HuH-7 (cell line): ENCODE measurements at places on chromosomes 7 and 10.

DNA sequence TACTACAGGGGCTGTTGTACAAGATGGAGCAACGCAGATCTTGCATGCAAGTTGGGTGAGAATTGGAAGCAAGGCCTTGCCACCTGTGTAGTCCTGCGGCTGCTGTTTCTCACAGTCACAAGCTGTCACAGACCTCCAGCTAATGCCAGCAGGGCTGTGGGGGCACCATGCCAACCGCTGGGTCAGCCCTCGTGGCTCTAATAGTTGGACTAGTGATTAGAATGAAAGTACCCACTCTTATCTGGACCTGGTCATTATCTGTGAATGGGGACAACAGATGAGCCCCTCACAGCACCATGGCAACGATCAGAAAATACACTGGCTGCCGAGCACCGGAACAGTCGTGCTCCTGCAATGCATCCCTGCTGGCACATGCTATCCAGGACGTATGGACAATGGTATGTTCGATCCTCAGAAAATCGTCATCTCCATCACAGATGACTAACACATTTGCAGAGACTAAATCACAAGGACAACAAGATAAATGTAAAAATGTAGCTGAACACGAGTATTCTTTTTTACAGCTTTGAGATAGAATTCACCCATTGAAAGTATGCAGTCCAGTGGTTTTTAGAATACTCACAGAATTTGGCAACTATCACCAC is 80.4 kb upstream of the CALN1 start:
- no peak for DNase-seq

- DNase-seq: peak; percentile 28
Observed at GRCh38 chr10:76324283-76324682, 892.9 kb downstream of the LRMDA start.

DNA sequence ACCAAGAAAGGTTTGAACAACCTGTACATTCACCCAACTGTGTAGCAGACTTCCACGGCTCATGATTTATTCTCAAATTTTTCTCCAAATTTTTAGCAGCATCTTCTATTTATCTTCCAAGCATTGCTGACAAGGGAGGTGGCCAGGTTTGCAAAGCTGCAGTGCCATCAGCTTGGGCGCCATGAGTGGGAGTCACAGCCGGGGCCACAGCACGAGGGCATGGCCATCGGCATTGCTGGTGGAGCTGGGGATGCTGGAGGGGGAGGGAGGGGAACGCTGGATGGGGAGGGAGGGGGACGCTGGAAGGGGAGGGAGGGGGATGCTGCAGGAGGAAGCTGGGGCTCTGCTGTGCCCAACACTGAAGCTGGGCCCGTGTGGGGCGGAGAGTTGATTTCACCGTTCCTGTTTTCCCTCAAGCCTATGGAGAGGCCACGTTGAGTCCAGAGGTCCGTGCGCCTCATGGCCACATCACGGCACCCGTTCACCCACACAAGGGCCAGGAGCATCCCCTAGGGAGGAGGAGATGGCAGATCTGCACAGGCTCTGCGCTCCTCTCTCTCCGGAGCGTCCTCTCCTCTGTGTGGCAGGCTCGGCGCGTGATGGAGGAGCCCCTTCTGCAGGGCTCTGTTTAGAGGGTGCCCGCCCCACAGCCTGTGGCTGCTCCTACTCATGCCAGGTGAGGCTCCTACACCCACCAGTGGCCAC is 520.2 kb downstream of the DNAJB6 start:
- no peak for DNase-seq

DNA sequence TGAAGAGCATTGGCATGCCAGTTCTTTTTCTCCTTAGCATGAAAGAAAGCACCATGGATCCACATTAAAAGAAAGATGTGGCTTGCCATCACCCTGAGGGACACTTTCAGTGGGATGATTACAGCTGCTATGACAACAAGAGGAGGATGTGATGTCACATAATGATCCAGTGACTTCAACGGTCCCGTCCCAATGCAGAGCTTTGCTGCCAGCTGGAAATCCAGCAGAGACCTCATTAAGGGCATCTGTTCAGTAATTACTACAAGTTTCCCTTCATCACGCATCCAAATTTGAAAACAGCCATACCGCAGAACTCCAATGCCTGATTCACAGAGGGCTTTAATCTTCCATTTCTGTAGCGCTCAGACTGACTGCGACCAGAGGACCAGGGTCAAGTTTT is 206.6 kb downstream of the LSM5 start:
- DNase-seq: no peak

DNA sequence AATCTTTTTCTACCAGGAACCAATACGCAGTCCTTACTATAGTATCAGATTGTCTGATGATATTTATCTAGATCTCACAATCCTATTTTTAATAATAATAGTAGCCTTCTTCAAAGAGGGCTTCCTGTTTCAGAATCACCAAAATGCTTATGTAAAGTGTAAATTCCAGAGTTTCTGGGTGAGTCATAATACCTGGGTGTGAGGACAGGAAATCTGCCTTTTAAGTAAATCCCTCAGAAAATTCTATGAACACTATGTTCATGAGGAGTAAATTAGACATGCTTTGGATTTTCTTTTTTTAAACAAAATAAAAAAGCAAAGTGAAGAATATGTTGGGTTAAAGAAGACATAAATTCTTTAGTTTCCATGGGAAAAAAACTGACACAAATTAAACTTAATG is 20.5 kb downstream of the DKK1 start:
- DNase-seq: no peak

DNA sequence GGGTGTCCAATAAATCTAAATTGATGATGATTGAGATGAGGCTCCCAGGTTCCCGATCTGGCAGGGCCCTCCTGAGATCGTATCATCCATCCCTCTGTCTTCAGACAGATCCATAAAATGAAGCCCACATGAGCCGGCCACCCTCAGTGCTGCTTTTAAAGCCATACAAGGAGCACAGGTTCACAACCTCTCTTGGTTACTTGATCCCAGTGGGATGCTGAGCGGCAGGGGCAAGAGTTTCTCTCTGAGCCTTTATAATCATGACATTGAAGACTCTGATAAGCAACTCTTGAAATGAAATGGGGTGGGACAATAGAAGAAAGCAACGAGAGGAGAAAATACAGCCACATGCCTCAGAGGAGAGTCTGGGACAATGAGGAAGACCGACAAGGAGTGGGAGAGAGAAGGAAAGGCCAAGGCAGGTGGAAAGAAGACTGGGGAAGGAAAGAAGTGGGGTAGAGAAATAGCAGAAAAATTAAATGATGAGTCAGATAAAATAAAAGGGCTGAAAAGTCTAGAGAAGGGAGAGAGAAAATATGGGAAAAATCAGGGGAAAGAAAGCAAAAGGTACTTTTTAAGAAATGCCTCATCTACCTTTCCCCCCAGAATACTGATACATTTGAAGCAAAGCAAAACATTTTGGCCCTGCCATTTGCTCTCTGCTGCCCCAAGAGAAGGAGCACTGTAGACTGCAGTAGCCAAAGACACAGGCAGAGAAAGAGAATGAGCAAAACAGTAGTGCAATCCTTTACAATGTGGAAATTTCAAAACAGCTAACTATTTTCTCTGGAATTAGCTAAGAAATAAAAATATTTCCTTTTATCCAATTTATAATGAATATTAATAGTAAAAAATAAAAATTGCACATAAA is 14.6 kb downstream of the GBX1 start:
- no peak for DNase-seq

DNA sequence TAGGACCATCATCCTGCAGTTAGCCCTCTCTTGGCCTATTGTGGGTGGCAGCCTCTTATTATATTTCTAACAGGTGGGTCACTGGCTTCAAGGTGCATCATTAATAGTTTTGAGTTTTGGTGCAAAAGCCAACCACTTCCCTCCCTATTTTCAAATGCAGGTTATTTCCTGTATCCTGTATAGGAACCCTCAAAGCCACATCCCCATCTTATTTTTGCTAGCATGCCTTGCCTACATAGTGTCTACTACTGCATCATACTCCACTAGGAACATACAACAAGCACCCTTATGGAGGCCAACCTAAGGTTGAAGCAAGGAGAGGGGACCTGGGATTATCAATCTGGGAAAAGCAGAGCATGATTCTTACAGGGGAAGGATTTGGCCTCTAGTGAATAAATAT is 264.4 kb downstream of the BBS9 start:
- DNase-seq: no peak

- DNase-seq: no peak
Observed at GRCh38 chr10:113619401-113619800, 44.4 kb downstream of the NRAP start.

DNA sequence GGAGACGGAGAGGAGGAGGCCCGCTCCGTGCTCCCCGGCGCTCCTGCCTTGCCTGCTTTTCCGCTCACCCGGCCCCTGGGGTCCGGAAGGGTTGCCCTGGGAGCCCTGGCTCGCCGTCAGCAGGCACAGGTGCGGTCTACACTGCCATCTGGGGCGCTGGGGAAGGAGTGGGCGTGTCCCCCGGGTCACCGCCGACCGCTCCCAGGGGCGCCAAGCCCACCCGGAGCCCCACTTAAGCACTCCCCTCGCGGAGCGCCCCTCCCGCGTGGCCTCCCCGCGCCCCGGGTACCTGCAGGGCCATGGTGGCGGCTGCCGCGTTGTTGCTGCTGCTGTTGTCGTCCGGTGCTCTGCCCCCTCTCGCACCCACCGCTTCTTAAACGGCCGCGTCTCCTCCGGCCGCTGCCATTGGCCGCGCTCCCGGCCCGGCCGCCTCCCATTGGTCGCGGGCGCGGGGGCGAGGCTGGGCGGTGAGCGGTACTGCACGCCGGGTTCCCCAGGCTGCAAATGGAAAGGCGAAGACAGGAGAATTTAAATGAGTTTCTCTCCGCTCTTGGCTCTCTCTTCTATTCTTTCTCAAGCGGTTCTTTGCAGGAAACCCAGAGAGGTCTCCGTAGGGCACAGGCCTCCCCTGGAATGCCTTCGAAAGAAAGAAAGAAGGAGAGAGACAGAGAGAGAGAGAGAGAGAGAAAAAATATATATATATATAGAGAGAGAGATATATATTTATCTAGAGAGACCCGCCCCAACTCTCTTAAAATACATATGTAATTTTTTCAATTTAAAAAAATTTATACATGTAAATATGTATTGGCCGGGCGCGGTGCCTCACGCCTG is at the start of gene ACBD7:
Gene ACBD7 (minus strand): TSS at position 349 of the 834 bp plus-strand sequence. CDS start 48 bp downstream, at position 301.
- peak; percentile 96 for DNase-seq

- no peak for DNase-seq
Observed at GRCh38 chr7:42262964-42263363, 26.0 kb upstream of the GLI3 start.

DNA sequence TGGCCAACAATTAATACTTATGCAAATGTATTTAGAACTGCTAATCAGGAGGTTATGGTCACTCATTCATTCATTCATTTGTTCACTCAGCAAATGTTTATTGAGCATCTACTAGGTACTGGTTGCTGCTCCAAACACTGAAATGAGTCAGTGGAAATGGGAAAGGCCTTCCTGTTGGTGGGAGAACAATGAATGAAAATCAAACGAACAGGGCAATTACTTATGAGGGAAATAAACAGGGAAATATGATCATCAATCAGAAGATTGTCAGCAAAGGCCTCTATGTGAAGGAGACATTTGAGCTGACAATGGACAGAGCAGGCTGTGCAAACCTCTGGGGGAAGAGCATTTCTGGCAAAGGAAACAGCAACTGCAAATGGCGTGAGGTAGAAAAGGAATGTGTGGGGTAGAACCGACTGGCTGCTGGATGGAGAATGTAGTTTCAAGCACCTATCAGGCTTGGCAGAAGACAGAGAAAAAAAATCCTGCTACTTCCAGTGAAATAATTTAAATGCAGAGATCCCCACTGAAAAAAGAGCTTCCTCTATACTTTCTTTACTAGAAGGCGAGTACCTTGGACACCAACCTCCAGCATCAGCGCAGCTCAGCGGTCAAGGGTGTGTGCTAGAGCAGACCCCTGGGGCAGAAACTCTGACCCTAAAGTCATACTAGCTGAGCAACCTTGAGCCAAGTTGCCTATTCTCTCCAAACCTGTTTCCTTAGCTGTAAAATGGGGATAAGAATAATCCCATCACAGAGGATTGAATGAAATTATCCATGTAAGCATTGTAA is 108.8 kb upstream of the EEPD1 start:
- no peak for DNase-seq

- no peak for DNase-seq
Observed at GRCh38 chr7:104185346-104185745, 22.5 kb downstream of the ORC5 start.

- DNase-seq: no peak
Observed at GRCh38 chr7:114917211-114917839, 4.6 kb upstream of the MDFIC start.

GRCh38 chr7:88115258-88115796 is 104.5 kb downstream of the SRI start:
- no peak for DNase-seq

DNA sequence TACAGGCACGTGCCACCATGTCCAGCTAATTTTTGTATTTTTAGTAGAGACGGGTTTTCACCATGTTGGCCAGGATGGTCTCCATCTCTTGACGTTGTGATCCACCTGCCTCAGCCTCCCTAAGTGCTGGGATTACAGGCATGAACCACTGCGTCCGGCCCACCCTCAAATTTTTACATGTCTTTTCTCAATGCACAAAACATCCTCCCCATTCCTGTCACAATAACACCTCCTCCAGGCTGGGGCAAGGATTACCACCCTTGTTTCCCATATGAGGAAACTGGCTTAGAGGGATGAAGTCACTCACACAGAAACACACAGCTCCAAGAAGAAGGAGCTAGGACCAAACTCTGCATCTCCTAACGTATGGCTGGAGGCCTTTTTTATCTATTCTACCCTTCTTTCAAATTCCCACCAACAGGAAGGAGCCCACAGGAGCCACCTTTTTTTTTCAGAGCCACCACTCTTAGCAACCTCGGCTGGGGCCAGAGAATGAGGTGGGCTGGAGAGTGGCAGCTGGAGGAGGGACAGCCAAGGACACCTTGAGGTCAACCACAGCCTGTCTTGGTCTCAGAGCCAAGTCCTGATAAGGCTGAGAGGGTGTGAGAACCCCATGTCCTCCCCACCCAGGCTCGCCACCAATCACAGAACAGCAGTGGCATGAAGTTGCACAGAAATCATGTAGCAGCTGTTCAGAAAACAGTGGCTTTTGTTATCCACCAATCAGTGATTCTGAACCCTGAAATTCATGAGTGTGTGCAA is 113.1 kb upstream of the PDLIM1 start:
- no peak for DNase-seq

GRCh38 chr7:30674420-30674819 is 7.8 kb downstream of the CRHR2 start:
- DNase-seq: no peak

- no peak for DNase-seq
Observed at GRCh38 chr7:140441519-140441918, 37.7 kb downstream of the RAB19 start.

GRCh38 chr10:69628891-69629290 is 1.2 kb upstream of the FAM241B start:
- no peak for DNase-seq
